Lower lobe of right lung (tissue), 2 donors: ENCODE measurements at places on chromosomes 16 and 17. TPM values are rescaled to one million over a fixed set of nuclear protein-coding genes. Genes with fewer than 3 reads are reported as not detected.

NPTX1 gene
- total RNA-seq: 2.1 TPM

TM4SF5 gene
- not detected for total RNA-seq

TRAPPC1 gene
- 110 TPM for total RNA-seq

GRCh38 chr17:53629188-53629587, 193.5 kb upstream of the KIF2B start:
- no peak for DNase-seq

DNA sequence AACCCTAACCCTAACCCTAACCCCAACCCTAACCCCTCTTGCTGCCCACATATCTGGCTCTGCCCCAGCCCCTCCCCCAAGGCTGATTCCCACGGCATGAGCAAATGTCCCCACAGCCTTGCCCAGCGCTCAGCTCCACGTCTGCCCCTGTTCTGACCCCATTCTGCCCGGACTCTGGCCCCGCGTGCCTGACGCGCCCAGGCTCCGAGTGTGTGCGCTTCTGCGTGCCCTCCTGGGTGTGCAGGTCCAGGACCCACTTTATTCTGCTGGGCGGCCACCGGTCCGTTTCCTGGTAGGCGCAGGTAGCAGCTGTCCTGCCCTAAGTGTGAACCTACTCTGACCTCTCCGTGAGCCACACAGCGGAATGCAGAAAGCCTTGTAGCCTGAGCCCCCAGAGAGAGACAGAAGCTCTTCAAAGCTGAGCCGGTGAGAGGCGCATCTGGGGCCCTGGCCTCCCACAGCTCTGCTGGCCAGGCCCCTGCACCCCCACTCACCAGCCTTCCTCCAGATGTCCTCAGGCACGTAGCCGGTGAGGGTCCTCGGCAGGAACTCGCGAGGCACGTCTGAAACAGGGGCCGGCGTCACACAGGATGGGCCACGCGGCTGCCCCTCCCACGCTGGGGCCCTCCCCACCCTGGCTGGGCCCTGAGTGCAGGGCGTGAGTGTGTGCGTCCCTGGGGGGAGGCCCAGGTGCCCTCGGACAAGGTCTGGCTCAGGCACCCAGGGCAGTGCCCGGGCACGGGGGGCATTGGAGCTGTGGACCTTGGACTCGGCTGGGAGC, 14.0 kb upstream of the PABPN1L start:
- no peak for DNase-seq

DNA sequence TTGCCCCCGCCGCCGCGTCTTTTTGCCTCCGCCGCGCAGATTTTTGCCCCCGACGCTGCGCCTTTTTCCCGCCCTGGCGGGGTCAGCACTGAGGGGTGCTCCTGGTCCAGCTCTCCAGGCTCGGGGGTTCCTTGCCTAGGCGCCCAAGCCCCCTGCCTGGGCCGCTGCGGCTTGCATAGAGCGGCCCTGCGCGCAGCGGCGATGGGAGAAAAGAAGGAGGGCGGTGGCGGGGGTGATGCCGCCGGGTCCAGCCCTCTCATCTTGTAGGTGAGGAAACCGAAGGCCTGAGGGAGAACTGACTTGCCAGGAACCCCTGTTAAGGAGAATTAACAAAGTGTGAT, 330.8 kb upstream of the WSB1 start:
- no peak for DNase-seq

GRCh38 chr17:65323049-65323448, 185.9 kb downstream of the RGS9 start:
- DNase-seq: no peak

- DNase-seq: no peak
Observed at GRCh38 chr16:66670691-66671388, 25.7 kb downstream of the CMTM4 start.

GRCh38 chr17:9522074-9522473, 53.5 kb downstream of the STX8 start:
- no peak for DNase-seq

GRCh38 chr16:68179196-68179795, 56.6 kb downstream of the ESRP2 start:
- DNase-seq: no peak

GRCh38 chr16:65769776-65770438, 596.6 kb upstream of the CDH5 start:
- no peak for DNase-seq

GRCh38 chr17:9038380-9038779, 17.1 kb downstream of the NTN1 start:
- DNase-seq: no peak
